Stimulated activated CD4-positive, alpha-beta T cell treated with anti-CD3 and anti-CD28 coated beads, Interleukin-1b, Interleukin-23, amount 100 ng/mL, for 1 hour (primary cell): ENCODE measurements at places on chromosomes 13 and 19.
A peak's percentile ranks its signal among the peaks of the same experiment; 100 is the strongest.

GRCh38 chr13:46720189-46720588 lies 76.8 kb downstream of the ESD start:
- no peak for DNase-seq

DNA sequence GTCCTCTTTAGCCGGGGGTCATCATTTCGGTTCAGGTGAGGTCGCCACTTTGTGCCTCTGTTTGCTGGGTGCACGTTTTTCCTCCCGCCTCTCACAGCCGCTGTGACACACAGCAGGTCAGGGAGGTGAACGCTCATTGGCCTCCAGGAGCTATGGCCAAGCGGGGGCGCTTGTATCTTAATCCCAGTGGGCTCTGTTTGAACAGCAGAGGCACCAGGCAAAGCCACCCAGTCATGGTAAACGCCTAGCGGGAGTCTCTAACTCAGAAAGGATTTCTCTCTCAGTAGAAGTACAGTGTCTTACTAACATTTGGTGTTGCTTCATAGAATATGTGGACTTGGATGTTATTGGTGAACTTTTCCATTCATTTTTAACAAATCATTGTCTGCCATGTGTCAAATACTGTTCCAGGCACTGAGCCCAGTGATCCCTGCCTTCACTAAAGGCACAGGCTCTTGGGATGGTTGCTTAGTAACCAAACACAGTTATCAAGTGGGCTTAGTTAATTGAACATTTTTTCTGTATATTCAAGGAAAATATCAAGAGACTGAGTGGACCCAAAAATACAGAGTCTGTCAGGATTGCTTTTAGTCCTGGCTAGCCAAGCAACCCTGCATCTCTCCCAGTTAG lies 186.7 kb downstream of the STK24 start:
- DNase-seq = no peak

DNA sequence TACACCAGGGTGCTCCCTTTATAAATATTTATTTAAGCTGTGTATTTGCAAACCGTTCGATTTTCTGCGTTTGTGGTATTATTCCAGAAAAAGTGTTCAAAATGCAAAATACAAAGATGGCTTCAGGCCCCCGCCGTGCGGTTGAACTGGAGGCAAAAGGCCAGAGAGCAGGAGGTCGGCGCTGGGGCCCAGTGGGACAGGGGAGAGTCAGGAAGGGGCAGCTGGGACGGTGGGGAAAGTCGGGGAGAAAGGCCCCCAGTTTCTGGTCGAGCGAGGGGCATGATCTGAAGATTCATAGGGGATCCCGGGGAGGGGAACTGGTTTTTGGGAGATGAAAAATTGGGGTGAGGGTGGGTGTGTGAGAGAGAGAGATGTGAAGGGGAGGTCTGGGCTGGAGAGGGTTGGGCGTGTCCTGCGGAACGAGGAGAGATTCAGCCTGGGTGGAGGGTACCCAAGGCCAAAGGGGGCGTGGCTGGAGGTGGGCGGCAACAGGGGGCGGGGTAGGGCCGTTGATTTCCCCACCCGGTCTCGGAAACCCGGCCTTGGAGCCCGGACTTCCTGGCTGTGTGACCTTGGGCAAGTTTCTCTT lies 678 bp downstream of the ISOC2 start:
- DNase-seq = no peak

DNA sequence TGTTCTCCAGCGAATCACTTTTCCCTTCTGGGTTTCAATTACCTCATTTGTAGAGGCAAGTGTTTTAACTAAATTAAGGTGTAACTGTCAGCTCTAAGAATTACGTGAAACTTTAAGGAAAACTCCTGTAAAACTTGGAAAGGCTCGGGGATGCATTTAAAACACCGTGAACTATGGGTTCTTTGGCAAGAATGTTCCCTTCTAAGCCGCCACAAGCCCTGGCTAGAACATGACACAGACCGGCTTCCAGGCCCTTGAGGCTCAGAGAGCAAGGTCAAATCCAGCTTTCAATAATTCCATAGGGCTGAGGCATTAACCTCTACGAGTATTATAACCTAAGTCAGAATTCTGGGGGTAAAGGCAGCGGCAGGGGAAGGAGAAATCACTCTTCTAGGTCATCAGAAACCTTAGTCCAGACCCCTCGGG lies 685 bp downstream of the VWA8 start:
- no peak for DNase-seq

DNA sequence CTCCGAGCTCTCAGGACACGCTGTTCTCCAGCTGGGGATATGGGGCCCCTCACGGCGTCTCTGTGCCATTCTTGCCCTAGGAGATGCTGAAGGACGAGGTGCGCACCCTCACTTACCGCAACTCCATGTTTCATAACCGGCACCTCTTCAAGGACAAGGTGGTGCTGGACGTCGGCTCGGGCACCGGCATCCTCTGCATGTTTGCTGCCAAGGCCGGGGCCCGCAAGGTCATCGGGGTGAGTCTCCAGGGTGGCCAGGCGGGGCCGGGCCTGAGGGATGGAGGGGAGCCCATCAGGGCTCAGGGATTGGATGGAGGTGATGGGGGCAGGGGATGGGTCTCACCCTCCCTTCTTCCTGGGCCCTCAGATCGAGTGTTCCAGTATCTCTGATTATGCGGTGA lies 4.8 kb downstream of the PRMT1 start:
- no peak for DNase-seq

- no peak for DNase-seq
Measured at GRCh38 chr13:45490068-45490467, 25.3 kb downstream of the COG3 start.

DNA sequence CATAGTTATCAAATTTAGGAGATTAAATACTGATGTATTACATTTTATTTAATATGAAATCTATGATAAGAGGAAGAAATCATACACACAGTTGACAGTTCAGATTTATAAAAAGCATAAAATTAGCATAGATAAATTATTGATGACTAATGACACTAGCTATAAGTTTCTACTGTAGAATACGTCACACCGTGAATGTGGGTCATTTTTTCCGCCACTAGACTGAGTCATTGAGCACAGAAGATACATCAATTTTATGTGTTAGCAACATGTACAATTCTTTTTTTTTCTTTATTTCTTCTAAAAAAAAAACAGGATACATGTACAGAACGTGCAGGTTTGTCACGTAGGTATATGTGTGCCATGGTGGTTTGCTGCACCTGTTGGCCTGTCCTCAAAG lies 22.2 kb downstream of the AP2S1 start:
- peak; percentile 23 for DNase-seq

DNA sequence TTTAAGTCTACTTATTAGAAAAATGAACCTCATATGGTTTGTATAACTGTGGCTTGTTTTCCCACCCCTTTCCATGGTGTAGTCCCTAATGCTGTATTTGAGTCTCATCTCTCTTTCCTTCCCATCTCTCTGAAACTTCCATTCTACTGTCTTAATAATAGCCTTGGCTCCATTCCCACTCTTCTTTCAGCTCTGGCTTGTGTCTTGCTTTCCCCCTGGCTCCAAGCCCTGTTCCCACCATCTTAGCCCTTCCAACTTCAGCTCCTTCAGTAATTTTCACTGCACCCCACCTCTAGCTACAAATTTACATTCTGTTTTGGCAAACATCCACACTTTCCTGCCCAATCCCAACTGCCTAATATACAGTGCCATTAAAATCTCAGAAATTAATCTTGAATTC lies 137.5 kb downstream of the SLITRK6 start:
- no peak for DNase-seq

DNA sequence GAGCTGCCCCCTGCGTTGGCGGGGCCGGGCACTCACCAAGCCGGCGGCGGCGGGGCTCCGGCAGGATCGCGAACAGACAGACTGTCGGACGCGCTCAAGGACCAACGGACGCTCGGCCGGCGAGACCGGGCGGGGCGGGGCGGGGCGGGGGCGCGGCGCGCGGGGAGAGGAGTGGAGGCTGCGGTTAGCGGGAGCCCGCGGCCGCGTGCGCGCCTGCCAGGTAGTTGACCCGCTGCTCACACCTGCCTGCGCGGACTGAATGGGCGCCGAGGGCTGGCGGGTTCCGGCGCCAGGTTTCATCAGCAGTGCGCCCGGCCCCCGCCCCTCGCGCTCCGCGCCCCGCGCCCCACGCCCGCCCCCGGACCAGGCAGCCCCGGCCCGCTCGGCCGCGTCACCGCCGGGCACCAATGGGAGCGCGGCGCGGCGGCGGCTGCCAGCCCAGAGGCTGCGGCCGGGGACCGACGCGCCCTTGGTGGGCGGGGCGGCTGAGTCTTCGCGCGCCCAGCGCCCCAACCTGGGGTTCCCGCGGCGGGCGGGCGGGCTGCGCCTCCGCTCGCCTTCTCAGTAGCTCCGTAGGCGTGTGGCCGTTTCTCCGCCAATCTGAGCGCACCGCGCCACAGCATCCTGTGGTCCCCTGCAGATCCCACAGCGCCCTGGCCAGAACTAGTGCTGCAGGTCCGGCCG lies at the start of gene SLC7A1:
TSS of gene SLC7A1 (minus strand) at position 309 of the 684 bp plus-strand sequence. CDS start 59,500 bp downstream, outside the sequence.
- DNase-seq = peak; percentile 73

GRCh38 chr13:36774931-36775330 lies 44.1 kb upstream of the RFXAP start:
- no peak for DNase-seq

- no peak for DNase-seq
Measured at GRCh38 chr13:111650626-111651025, 330.2 kb downstream of the TEX29 start.

GRCh38 chr13:52751196-52751595 lies 11.6 kb upstream of the CNMD start:
- no peak for DNase-seq

DNA sequence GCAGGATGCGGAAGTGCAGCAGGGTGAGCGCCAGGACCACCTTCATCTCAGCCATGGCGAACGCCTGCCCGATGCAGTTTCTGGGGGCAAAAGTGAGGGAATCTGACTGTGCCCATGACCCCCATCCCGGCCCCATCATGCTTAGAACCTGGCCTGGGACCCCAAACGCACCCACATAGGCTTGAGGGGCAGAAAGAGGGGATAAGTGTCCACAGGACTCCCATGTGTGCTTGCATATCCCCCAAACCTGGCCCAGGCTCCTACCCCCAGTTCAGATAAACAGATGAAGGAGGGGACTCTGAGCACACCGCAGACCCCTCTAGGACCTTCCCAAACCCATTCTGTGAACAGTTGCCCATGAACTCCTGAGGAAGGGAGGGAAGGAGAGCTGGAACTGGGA lies 16.0 kb upstream of the CYP4F2 start:
- DNase-seq = no peak

- no peak for DNase-seq
Measured at GRCh38 chr13:41111454-41111853, 21.1 kb downstream of the KBTBD6 start.

GRCh38 chr13:39892721-39893685 lies 237.5 kb downstream of the COG6 start:
- DNase-seq = no peak

GRCh38 chr19:50877338-50877737 lies 4.1 kb downstream of the KLK2 start:
- DNase-seq = no peak

GRCh38 chr13:109687559-109688448 lies 98.6 kb downstream of the IRS2 start:
- DNase-seq = no peak

DNA sequence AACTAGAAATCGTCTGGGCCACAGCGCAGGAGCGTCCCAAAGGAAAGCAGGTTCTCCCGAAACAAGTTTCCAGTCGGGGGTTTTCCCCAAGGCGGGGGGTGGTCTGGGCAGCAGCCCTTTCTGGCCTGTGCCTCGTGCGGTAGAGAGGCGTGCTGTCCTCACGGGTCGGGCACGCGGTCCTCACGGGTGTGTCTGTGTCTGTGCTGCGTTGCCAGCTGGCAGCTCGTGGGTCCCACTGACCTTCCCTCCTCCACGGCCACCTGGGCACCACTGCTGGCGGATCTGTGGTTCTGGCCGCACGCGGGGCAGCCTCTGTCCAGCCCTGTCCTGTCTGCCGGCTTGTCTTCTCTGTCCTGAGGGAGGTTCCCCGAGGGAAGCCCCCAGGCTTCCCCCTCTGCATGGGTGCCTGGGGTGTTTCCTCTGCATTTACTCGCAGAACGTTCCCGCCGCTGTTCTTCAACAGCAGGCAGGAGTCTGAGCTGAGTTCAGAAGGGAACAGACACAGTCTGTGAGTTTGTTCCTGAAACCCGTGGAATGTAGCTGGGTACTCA lies 98.2 kb upstream of the MCF2L start:
- no peak for DNase-seq

DNA sequence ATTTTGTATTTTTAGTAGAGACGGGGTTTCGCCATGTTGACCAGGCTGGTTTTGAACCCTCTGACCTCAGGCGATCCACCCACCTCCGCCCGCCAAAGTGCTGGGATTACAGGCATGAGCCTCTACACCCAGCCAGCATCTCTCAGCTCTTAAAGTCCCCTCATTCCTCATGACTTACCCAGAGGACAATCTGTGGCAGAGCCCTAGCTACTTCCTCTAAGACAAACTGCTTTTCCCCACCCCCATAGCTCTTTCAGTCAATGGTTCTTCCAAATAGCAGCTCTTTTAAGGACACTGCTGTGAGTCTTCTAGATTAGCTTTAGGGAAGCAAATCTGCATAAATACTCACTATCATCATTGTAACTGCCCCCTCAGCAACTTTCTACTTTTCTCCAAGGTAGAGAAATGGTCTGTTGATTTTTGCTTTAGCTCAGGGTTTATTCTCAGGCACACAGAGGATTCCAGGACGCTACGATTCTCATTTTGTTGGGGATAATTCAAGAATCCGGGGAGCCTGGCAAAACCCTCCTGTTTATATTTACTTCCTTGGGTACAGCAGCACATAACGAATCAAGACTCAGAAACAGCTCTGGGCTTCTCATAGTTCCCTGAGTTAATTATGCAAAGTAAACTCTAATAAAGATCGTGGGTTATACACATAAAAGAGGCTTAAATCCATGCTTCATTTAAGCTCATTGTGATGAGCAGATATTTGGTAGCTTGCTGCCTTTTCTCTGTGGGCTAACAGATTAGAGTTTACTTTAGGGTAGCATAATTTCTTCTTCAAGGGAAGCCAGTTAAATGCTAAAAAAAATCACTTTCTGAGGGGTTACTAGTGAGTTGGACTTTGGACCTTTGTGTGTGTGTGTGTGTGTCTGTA lies 357.4 kb downstream of the TDRD3 start:
- DNase-seq = no peak

- peak; percentile 55 for DNase-seq
Measured at GRCh38 chr19:45677351-45678230, 9.6 kb downstream of the GIPR start.

- DNase-seq = no peak
Measured at GRCh38 chr13:67281466-67281865, 51.3 kb upstream of the PCDH9 start.

DNA sequence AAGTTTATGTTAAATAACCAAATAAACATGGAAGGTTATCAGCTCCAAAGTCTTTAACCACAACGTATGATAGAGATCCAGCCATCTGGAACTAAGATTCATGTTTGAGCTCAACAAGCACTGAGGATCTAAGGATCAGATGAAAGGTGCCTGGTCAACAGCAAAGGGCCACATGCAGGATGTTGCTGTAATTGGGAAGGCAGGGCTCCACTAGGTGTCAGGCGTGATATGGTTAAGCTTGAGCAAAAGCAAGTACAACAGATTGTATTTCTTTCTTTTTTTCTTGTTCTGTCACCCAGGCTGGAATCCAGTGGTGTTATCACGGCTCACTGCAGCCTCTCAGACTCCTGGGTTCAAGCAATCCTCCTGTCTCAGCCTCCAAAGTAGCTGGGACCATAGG lies 12.0 kb downstream of the EBPL start:
- DNase-seq = no peak

- DNase-seq = peak; percentile 32
Measured at GRCh38 chr13:75326173-75327134, 155.5 kb downstream of the TBC1D4 start.
